ENCODE measurements at places on chromosomes 4 and X.

GRCh38 chr4:26690506-26690905, 106.6 kb downstream of the TBC1D19 start:
- DNase-seq: no peak

- no peak for DNase-seq
Measured at GRCh38 chr4:27678027-27678426, 817.4 kb downstream of the STIM2 start.

- no peak for DNase-seq
Measured at GRCh38 chr4:52748432-52748831, 2.8 kb downstream of the ERVMER34-1 start.

GRCh38 chr4:20358110-20358509, 106.4 kb downstream of the SLIT2 start:
- DNase-seq: no peak

- no peak for DNase-seq
Measured at GRCh38 chrX:153719701-153720100, 4.5 kb downstream of the BCAP31 start.

- no peak for DNase-seq
Measured at GRCh38 chrX:97907791-97908190, 1024.1 kb downstream of the RPA4 start.

- DNase-seq: no peak
Measured at GRCh38 chr4:169189372-169189771, 81.4 kb downstream of the SH3RF1 start.

- no peak for DNase-seq
Measured at GRCh38 chr4:169164669-169165415, 105.9 kb downstream of the SH3RF1 start.

DNA sequence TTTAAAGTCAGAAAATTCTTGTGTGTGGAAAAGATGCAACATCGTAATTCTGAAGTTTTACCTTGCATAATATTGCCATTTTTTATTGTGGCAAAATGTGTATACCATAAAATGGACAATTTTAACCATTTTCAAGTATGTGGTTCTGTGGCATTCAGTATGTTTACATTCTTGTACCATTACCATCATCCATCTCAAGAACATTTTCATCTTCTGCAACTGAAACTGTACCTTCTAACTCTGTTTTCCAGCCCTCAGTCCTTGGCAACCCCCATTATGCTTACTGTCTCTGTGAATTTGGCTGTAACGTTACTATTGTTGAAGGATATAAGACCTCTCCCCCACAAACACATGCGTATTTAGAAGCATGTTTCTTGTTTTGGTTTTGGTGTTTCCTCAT, 123.2 kb downstream of the BMPR1B start:
- no peak for DNase-seq

GRCh38 chr4:77834403-77834802, 15.2 kb upstream of the CNOT6L start:
- DNase-seq: no peak

- no peak for DNase-seq
Measured at GRCh38 chr4:141909541-141909940, 273.2 kb downstream of the IL15 start.

- DNase-seq: no peak
Measured at GRCh38 chr4:166290426-166290825, 417.4 kb downstream of the TLL1 start.

GRCh38 chrX:9285342-9285771, 179.5 kb upstream of the TBL1X start:
- no peak for DNase-seq

DNA sequence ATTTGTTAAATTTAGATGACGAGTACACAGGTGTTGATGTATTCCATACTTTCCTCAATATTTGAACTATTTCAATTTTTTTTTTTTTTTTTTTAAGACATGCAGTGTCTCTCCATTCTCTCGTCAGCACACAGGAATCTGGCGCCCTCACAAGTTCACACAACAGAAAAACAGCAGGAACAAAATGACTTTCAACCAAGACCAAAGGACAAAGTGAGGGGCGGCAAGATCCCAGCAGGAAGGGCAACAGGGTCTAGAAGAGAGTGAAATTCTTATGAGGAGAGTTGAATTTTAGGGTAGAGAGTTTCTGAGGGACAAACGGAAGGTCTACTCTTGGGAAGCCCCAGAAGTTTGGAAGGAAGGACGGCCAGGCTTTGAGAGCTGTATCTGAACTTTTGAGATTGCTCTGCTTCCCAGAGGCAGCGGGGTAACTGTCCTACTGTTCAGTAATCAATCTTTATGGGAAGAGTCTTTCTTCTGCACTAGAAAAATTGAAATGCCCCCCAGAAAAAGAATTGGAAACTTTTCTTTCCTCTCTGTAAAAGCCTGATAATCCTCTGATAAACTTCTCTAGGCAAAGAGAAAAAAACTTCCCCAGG, 760.2 kb downstream of the RAB28 start:
- no peak for DNase-seq

- no peak for DNase-seq
Measured at GRCh38 chr4:167934216-167934615, 158.1 kb upstream of the ANXA10 start.

DNA sequence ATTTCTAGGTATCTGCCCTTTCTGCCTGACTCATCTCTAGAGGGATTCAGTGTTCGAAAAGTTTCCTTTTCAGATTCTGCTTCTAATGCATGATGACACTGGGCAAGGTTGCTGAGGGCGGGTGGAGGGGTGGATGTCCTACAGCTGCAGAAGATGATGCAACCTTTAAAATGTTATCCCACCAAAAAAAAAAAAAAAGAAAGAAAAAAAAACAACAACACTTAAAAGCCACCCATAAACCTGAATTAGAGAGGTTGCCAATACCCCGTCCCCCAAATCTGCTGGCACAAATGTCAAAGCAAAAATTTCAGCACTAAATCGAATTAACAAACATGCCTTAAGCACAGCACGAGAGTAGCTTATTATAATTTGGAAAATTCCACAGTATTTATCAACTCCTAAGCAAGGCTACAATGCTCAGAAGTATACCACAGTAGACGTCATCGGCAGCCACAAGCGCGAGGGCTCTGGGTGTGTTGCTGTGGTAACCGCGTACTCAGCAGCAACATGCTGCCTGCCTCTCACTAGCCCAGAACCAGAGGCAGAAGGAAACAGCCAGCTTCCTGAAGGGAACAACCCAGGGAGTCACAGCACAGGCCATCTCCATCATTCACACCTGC, 167.5 kb upstream of the MAP3K15 start:
- DNase-seq: no peak

DNA sequence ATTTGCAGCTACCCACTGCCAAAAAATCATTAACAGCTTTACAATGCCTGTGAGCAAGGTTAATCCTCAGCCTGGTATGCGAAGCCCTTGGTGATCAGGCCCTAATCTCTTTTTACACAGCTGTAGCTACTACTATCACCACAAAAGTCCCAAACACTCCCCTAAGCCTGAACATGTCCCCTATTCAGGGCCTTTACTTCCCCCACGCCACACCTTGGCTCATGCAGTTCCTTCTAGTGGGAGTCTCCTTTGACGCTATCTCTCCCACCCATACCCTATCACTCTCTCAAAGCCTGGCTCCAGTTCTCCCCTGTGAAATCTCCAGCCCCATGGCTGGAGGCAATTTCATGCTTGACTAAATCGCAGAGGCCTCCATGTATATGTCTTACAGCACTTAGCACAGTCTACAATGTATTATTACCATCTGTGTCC, 90.6 kb upstream of the CBR4 start:
- DNase-seq: no peak

DNA sequence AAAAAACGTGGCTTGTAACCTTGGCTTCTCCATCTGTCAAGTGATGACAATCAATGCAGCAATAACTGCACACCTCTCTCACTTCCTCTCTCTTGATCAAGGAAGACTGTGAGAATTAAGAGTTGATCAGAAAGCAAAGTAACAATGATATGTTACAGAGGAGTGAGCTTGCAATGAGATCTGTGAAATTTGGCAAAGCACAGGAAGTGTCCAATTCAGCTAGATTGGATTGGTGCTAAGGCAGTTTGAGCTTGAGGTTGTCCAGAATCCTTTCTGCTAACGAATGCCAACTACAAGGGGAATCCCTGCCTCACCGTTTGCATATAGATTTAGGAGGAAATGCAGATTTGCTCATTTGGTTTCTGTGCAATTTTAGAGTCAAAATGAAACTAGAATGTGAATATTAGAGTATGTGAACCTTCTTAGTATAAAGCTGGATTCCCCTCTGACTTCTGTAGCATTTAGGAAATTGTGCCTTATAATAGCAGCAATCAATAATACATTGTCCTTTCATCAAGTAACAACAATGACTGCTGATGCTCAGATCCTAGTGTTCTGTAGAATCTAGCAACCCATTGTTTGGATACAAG, 346.4 kb downstream of the PTTG2 start:
- DNase-seq: no peak

DNA sequence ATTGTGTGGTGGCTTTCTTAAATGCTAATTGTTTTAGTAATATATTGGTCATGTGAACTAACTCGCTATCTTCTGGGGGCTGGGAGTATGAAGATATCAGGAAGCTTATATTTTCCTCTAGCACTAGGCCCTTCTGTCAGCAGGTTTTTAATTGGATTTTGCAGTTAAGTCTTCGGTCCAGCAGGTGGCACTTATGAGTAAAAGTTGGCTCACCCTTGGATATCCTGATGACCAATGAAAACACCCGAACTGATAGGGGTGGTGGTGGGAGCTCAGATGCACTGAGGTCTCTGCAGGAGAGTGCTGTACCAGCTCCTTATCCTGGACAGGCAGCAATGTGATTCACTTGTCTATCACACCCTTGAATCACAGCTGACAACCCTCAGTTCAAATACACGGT, 1365.8 kb upstream of the DIAPH2 start:
- no peak for DNase-seq

DNA sequence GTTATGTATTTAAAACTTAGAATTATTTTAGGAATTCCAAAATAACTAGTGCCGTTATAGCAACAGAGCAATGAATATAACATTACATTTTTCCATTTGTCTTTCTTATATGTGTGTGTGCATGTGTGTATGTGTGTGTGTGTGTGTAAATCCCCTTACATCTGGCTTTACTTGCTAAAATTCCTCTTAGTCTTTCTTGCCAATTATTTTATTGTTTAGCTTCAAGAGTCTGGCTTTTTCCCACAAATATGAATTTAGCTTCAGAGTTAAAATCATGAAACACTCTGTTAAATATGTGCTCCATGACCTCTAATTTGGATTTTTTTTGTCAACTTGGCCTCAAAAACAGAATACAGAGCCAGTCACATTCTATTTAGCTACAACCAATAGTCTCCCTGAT, 18.9 kb downstream of the FGF13 start:
- no peak for DNase-seq

GRCh38 chr4:15799701-15800100, 21.6 kb downstream of the CD38 start:
- no peak for DNase-seq

GRCh38 chr4:78661086-78661690, 109.6 kb downstream of the ANXA3 start:
- DNase-seq: no peak

DNA sequence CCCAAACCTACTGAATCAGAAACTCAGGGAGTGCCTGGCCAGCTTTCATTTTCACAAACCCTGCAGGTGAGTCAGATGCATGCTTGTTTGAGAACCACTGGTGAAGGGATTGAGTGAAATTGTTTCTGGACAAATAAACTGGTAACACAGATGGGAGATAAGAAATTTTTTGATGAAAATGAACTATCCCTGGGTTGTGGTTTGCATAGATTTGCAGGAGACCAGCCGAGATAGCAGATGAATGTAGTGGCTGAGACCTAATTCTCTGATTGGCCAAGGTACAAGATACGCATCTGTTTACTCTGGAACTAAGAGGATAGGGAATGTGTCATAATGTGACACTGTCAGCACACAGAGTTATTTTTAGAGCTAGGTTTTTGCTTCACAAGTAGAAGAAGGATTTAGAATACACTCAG, 117.8 kb upstream of the NOCT start:
- no peak for DNase-seq

DNA sequence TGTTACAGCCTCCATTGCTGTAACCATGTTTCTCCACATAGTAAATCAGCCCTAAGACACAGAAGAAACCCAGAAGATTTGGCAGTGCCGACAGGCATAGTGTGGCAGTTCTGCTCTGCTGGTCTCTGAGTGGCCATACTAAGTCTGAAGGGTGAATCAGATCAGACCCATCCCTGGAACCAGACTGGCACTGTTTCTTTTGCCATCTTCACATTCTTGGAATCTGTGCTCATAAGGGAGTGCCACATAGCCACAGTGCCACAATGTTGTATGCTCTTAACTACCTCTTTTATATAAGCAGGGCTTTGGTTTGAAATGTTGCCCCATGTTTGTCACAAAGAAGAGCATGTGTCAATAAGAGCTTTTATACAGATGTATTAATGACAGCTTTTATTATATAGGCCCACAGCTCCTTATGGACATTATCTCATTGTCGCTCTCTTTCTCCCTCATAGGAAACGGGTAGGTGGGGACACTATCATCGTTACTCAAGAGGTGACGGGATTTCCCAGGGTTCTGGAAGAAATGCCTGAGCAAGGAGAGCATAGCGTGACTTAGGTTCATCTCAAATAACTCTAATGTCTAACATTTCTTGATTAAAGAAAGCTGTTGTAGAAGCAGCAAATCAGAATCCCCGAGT, 128.2 kb downstream of the CBR4 start:
- no peak for DNase-seq

GRCh38 chr4:22237846-22238494, 277.9 kb downstream of the ADGRA3 start:
- no peak for DNase-seq

- no peak for DNase-seq
Measured at GRCh38 chrX:93538575-93538974, 134.8 kb downstream of the NAP1L3 start.

GRCh38 chrX:134423606-134424005, 36.4 kb upstream of the HPRT1 start:
- DNase-seq: no peak

DNA sequence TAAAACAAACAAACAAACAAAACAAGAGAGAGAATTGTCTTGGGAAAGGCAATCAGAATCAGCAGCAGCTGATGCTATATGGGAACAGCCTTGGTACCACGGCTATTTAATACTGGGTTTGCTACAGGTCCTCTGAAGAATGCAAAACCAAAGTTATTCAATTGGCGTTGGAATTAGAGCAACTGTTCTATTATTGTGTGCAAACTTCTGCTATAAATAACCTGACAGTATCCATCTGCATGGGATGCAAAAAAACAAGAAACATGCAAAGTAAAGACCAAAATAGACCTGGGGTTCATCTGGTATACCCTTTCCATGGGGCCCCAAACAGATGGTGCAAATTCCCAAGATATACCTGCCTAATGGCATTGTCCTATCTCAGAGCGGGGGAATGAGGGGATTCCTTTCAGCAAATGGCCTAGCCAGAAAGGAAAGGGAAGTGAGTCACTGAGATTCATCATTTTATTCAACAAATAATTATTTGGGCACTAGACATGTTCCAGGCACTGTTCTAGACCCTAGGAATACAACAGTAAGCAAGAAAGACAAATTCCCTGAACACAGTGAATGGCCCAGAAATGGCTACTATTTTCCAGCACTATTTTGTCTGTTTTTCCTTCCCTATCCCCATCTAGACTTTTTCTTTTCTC, 268.9 kb downstream of the FBXW7 start:
- DNase-seq: no peak

GRCh38 chrX:104745152-104745551, 179.2 kb downstream of the IL1RAPL2 start:
- DNase-seq: no peak

All from vagina (tissue), 2 donors.